Right lobe of liver (tissue), 6 donors: ENCODE measurements at places on chromosomes 7 and 10. TPM values are rescaled to one million over a fixed set of nuclear protein-coding genes. Genes with fewer than 3 reads are reported as not detected.

Gene WNT2
- 0.51 TPM for total RNA-seq

Gene RHOBTB1
- total RNA-seq: 5.2 TPM

Gene UCN3
- total RNA-seq: not detected

Gene NPTX2
- total RNA-seq: 1.3 TPM

Gene ABCB1
- total RNA-seq: 30.6 TPM

Gene ZNF273
- total RNA-seq: 0.93 TPM

Gene TAS2R40
- not detected for total RNA-seq

Gene PKD1L1
- total RNA-seq: 0.16 TPM

Gene FEZF1
- total RNA-seq: not detected

Gene FAM200A
- total RNA-seq: 1.4 TPM

Gene CALCR
- total RNA-seq: not detected

DNA sequence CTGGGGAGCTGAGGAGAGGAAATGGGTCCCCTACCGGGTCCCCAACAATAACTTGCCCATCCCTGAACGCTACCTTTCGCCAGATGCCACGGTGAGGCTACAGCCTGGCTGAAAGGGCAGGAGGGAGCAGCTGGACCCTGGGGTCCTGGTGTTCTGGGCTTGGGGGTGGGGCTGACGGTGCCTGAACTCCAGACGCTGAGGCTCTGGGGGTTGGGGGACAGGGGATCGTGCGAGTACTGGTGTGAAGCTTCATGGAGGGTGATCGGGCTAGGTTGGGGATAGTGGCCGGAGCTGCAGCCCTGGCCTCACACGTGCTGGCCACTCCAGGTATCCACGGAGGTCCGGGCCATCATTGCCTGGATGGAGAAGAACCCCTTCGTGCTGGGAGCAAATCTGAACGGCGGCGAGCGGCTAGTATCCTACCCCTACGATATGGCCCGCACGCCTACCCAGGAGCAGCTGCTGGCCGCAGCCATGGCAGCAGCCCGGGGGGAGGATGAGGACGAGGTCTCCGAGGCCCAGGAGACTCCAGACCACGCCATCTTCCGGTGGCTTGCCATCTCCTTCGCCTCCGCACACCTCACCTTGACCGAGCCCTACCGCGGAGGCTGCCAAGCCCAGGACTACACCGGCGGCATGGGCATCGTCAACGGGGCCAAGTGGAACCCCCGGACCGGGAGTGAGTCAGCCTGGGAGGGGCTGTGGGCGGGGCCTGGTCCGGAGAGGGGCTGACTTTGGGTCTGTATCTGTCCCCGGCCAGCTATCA is 8.3 kb downstream of the AEBP1 start:
- no peak overlapping the region for H3K4me3 ChIP-seq
- H3K4me1 ChIP-seq: no peaks in the 10 kb centered on the region
- no peaks in the 10 kb centered on the region for H3K36me3 ChIP-seq
- no peak overlapping the region for H3K27ac ChIP-seq
- DNase-seq: no peak

DNA sequence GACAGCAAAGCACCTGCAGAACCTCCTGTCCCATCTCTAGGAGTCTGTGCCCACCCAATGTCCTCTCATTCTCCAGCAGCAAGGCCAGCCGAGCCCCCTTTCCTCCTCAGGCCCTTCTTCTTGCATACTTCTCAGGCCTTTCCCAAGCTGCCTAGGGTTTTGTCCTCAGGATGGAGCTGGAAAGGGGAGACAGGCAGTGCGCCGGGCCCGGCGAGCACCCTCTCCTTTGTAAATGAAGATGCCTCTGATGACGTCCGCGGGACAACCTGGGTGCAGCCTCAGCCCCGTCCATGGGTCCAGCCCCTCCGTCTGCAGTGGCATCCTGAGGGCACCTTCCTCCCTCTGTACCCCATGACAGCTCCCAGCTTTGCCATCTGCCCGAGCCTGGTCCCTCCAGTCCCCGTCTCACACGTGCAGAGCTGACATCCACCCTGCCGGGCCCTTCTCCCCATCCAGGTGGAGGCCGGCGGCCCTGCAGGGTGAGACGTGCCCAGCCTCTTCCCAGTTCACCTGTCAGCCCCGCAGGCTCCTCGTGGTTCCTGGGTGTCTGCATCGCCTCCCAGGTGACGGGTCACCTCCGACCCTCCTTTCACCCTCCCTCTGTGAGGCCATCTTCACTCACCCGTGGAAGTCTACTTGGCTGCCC is 36.4 kb downstream of the JAKMIP3 start:
- H3K27ac ChIP-seq: no peak overlapping the region
- DNase-seq: no peak
- no peak overlapping the region for H3K4me3 ChIP-seq
- no peaks in the 10 kb centered on the region for H3K4me1 ChIP-seq

GRCh38 chr7:140197218-140197890 is 20.6 kb upstream of the KDM7A start:
- no peak for DNase-seq
- no peak overlapping the region for H3K27ac ChIP-seq
- H3K4me1 ChIP-seq: no peaks in the 10 kb centered on the region
- H3K27me3 ChIP-seq: no peaks in the 10 kb centered on the region

- DNase-seq: no peak
- no peaks in the 10 kb centered on the region for H3K36me3 ChIP-seq
- no peaks in the 10 kb centered on the region for H3K4me1 ChIP-seq
- H3K27me3 ChIP-seq: no peaks in the 10 kb centered on the region
Measured at GRCh38 chr7:46391231-46392201, 470.4 kb upstream of the IGFBP3 start.

GRCh38 chr7:96052860-96053470 is 268.9 kb downstream of the SLC25A13 start:
- H3K4me3 ChIP-seq: no peak overlapping the region
- no peak overlapping the region for H3K27ac ChIP-seq
- H3K4me1 ChIP-seq: no peaks in the 10 kb centered on the region
- no peaks in the 10 kb centered on the region for H3K36me3 ChIP-seq
- DNase-seq: no peak
- no peaks in the 10 kb centered on the region for H3K27me3 ChIP-seq

- H3K36me3 ChIP-seq: no peaks in the 10 kb centered on the region
- no peak overlapping the region for H3K4me3 ChIP-seq
- DNase-seq: no peak
- no peak overlapping the region for H3K27ac ChIP-seq
- no peaks in the 10 kb centered on the region for H3K4me1 ChIP-seq
Measured at GRCh38 chr7:32093415-32094408, 23.5 kb upstream of the PDE1C start.

GRCh38 chr7:149854611-149855360 is 16.6 kb downstream of the ZNF862 start:
- H3K27ac ChIP-seq: no peak overlapping the region
- no peak overlapping the region for H3K4me3 ChIP-seq
- peak; percentile 90 for DNase-seq

DNA sequence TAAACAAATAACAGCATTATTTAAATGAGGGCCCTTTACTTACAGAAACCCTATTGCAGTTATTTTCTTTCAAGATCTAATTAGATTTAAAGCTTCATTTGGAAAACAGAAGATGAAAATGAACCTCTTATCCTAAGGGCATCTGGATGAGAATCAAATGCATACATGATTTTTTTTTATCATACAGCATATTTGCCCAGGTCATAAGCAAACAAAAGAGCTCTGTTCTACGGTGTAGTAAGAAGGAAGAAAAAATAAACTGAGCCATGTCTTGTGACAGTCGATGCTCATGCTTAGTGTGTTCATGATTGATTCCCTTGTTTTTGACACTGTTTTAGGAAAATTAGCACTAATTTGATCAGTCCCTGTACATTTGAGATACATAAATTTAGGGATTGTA is 202.6 kb upstream of the RNF32 start:
- H3K4me1 ChIP-seq: no peaks in the 10 kb centered on the region
- no peak for DNase-seq
- no peaks in the 10 kb centered on the region for H3K36me3 ChIP-seq
- no peak overlapping the region for H3K4me3 ChIP-seq
- H3K27me3 ChIP-seq: no peaks in the 10 kb centered on the region

DNA sequence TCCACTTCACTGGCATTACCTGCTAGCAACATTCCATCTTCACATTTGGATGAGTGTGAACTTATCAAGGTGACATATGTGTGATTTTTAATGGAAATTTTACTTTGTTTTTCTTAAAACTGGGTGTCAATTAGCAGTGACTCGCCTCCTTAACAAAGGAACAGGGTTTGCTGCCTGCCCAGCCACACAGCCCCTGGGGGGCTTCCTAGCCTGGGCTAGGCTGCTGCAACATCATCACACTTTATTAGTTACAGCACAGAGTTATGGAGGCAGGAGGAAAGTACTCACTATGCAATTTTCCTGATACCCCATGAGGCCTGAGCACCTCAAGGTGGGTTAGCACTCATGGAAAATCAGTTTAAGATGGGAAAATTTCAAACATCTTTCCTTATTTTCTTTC is 861.3 kb downstream of the NRG3 start:
- no peaks in the 10 kb centered on the region for H3K4me1 ChIP-seq
- no peaks in the 10 kb centered on the region for H3K27me3 ChIP-seq
- no peak overlapping the region for H3K27ac ChIP-seq
- no peak overlapping the region for H3K4me3 ChIP-seq
- no peak for DNase-seq

- no peaks in the 10 kb centered on the region for H3K4me1 ChIP-seq
- H3K27ac ChIP-seq: no peak overlapping the region
- DNase-seq: no peak
- no peaks in the 10 kb centered on the region for H3K36me3 ChIP-seq
- H3K27me3 ChIP-seq: no peaks in the 10 kb centered on the region
Measured at GRCh38 chr7:73423519-73424488, 9.8 kb upstream of the FZD9 start.

- H3K4me3 ChIP-seq: no peak overlapping the region
- peak overlapping the region; percentile 12 for H3K27ac ChIP-seq
- no peaks in the 10 kb centered on the region for H3K27me3 ChIP-seq
Measured at GRCh38 chr10:35462491-35462934, 126.2 kb downstream of the CCNY start.

GRCh38 chr7:142614116-142614515 is 135.2 kb upstream of the PRSS1 start:
- no peaks in the 10 kb centered on the region for H3K36me3 ChIP-seq
- H3K4me3 ChIP-seq: no peak overlapping the region
- H3K4me1 ChIP-seq: no peaks in the 10 kb centered on the region
- DNase-seq: no peak
- H3K27me3 ChIP-seq: no peaks in the 10 kb centered on the region

DNA sequence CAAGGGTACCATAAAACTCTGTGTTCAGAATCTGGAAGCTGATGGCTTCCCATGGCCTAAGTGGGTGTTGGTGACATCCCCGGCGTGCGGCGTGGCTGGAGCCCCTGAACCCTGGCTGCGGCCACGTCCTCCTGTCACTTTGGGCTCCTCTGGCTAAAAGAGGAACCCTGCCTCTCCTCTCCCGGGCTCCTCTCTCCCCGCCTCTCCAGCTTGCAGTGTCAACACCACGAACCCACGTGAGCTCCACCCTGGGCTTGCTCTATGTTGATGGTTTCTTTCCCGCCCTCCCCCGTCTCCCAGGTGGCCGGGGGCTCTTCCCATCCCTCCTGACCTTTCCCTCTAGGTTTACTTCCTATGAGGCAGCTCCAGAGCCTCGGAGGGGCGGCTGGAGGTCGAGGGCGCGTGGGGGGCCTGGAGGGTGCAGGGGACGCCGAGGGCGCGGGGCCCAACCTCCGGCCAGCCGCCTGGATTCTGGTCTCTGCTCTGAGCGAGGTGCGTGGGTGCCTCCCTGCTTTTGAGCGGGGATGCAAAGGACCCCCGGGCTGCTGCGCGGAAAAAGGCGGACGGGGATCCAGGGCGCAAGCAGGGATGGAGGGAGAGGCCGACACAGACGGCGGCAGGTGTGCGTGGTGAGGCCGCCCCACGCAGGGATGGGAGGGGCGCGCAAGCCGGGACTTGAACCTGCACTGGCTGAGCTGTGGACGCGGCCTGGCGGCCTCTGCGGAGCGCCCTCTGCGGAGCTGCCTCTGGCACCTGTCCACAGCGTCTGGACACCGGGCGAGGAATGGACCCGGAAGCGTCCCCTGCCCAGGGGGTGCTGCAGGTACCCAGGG is 115.5 kb upstream of the DIP2C start:
- no peak overlapping the region for H3K27ac ChIP-seq
- H3K4me3 ChIP-seq: no peak overlapping the region
- H3K36me3 ChIP-seq: peaks cover 28% of the 10 kb centered on the region
- H3K27me3 ChIP-seq: no peaks in the 10 kb centered on the region

DNA sequence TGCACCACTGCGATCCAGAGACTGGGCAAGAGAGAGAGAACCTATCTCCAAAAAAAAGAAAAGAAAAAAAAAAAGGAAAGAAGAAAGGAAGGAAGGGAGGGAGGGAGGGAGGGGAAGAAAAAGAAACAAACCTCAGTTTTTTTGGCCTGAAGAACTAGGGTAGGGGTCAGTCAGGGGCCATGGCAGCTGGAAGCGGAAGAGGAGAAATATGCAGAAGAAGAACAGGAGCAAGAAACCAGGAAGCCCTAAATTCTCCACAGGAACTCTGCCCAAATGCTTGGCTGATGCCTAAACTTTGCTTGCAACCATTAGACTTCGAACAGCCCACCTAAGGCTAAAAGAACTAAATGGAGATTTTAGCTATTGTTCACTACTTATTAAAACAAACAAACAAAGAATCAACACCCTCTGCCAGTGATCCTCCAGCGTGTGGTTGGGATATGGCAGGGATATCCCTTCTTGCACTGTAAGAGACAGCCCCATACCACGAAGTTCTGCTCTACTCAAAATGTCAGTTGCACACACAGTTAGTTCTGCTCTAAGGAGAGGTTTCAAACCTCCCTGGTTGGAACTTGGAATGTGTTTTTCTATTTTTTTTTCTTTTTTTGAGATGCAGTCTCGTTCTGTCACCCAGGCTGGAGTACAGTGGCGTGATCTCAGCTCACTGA is 139.5 kb downstream of the FAM107B start:
- no peak for DNase-seq
- H3K36me3 ChIP-seq: no peaks in the 10 kb centered on the region
- H3K4me3 ChIP-seq: no peak overlapping the region
- H3K27ac ChIP-seq: no peak overlapping the region

GRCh38 chr10:75127471-75127870 is 16.0 kb downstream of the SAMD8 start:
- DNase-seq: no peak
- H3K36me3 ChIP-seq: no peaks in the 10 kb centered on the region
- H3K27ac ChIP-seq: no peak overlapping the region
- no peak overlapping the region for H3K4me3 ChIP-seq
- no peaks in the 10 kb centered on the region for H3K27me3 ChIP-seq

- H3K4me1 ChIP-seq: peaks cover 14% of the 10 kb centered on the region
- no peaks in the 10 kb centered on the region for H3K36me3 ChIP-seq
- DNase-seq: peak; percentile 92
- H3K27ac ChIP-seq: peak within 1 kb of the TSS; percentile 97
Measured at GRCh38 chr7:116671681-116672595, at the start of gene MET. Gene MET, plus strand, starts transcription at chr7:116672196. Its CDS starts 26,889 bp downstream, at chr7:116699085.
